ENCODE measurements at places on chromosomes 4 and X.
A peak's percentile ranks its signal among the peaks of the same experiment; 100 is the strongest.

DNA sequence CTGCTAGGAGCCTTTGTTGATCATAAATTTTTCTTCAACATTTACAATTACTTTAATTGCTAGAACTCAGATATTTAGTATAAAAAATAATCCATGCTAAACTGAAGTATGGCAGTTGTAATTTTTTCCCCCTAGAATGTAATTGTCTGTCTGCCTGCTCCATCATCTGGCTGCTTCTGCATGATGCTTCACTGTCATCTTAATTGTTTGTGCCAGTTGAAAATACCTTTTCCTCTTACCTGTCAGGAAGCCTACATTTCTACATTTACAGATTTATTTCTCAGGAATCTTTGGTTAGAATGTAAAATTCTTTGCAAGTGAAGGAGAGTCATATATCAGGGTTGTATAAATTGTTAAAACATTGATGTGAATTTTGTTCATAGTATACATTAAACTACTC, 348.6 kb downstream of the GRXCR1 start:
- DNase-seq: no peak

DNA sequence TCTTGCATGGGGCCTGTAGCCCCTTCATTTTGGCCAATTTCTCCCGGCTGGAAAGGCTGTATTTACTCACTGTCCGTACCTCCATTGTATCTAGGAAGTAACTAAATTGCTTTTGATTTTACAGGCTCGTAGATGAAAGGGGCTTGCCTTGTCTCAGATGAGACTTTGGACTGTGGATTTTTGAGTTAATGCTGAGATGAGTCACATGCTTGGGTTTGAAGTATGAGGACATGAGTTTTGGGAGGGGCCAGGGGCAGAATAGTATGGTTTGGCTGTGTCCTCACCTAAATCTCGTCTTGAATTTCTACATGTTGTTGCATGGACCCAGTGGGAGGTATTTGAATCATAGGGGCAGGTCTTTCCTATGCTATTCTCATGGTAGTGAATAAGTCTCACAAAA, 407.6 kb upstream of the NDST3 start:
- DNase-seq: no peak

DNA sequence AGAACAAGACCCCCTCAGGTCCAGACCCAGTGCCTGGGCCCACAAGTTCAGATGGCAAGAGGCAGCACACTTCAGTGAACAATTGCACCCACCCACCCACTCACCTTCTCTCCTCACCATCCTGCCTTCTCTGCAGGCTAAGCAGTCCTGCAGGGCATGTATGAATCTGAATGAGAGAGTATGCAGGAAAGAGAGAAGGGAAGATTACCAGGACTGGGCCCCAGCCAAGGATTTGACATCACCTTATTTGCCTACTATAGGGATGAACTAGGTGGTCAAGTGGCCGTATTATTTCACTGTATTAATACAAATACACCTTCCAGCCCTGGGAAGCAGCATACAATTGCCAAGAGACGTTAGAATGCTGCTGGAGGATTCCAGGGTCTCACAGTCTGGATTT, 2.1 kb upstream of the ZNF141 start:
- DNase-seq: no peak

DNA sequence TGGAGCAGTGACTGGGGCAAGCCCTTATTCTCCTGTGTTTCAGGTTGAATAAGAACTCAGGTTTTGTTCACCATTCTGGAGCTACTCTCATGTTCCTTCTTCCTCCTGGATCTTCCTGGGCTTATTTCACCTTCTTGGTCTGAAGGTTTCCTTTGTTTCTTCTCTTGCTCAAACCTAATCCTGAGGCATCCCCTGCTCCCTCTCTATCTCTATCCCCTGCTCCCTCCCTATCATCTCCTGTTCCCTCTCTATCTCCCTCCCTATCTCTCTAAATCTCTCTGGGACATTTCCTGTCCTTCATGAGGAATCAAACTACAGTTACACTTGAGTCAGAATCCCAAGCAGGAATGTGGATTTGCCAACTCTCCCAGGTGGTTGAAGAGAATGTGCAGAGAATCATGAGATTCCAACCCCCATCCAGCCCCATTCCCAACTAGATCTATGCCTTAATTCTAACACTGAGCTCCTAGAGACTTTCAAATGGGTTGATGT, 134.9 kb upstream of the ZIC3 start:
- no peak for DNase-seq

DNA sequence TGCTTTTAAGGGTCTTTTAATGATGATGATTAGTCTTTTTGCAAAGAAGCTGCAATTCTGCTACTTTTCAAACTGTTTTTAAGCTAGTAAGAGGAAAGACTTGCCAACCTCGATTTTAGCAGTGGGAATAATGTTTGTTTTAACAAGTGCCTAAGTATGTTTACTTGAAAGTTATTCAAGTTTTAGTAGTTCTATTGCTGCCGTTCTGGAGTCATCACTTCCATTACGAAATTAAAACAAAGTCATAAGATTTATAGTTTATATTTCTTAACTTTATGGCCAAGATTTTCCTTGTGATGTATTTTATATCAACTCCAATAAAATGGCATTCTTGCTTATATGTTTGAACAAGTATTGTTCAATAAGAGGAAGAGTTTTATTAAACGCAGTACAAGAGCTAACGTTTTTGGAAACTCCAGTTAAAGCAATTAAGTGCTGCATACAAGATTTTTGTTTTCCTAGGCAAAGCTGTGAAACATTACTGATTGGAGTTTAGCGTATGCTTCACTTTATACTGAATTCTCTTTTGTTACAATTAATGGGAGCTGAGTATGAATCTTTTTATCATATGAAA, 211.3 kb downstream of the TENM3 start:
- no peak for DNase-seq

DNA sequence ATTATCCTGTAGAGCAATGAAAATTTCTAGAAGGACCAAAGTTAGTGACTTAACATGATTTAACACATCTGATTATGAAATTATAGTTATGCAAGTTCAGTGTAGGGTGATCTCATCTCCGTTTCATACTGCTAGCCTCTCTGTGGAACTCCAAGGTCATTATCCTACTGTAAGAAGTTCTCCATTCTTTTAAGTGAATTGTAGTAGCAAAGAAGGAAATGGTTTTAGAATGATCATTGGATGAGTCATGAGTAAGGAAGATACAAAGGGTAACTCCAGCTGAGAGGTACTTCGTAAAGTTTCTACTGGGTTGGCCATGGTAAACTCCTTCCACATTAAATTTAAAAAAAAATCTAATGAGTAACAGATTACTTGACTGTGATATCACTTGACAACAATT, 215.0 kb upstream of the GIMD1 start:
- peak; percentile 90 for DNase-seq

DNA sequence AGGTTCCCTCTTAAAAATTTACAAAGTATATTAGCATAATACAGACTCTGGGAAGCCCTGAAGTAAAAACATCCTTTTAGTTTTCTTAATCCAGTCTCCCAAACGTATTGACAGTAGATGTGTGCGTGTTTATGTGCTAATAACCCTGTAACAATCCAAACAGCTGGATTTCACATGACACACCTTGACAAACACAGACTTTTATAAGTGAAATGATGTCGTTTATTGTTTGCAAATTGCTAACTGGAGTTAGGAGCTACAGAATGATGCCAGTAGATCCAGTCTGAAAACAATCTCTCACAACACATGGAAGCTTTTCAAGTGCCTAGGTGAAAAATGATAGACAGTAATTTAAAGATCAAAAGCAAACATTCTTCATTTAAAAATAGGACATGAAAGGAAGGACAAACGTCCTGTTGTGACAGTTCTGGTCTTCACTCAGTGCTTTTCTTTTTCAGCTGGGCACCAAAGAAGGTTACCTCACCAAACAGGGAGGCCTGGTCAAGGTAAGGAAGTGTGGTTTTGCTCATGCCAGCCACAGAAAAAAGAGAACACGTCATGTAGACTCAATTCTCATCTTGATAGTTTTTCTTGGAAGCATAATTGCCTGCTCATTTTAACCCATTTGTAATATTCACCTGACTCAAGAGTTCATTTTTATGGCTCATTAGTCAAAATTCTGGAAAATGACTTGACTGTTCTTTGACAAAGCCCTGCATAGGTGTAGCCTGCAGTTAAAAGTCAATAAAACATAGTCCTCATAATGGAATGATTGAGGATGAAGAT, 32.9 kb downstream of the LAMTOR3 start:
- DNase-seq: no peak

DNA sequence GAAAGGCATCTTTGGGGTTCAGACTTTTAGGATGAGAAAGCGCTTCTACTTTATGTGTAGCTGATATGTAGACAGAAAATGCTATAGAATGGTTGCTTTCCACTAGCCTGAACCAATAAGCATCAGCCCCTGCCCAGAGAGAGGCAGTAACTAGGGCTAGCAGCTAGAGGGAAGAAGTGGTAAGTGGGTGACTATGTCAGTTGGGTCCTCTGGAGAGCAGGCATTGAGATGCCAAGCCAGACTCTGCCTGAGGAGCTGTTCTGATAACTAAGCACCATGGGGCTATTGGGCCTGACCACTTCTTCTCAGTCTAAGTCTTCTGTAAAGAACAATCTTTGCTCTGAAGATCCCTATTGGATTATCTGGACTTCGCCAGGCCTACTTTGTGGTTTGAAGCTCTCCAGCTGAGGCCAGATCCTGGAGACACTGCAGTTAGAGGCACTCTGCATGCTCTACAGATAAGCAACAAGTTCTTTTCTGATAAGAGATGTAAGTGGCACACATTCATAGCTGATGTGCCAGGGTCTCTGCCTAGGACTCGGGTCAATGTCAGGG, 146.1 kb downstream of the RBM46 start:
- DNase-seq: no peak
